CD4-positive, CD25-positive, alpha-beta regulatory T cell (primary cell): ENCODE measurements at places on chromosomes 6 and 20.
A peak's percentile ranks its signal among the peaks of the same experiment; 100 is the strongest.

DNA sequence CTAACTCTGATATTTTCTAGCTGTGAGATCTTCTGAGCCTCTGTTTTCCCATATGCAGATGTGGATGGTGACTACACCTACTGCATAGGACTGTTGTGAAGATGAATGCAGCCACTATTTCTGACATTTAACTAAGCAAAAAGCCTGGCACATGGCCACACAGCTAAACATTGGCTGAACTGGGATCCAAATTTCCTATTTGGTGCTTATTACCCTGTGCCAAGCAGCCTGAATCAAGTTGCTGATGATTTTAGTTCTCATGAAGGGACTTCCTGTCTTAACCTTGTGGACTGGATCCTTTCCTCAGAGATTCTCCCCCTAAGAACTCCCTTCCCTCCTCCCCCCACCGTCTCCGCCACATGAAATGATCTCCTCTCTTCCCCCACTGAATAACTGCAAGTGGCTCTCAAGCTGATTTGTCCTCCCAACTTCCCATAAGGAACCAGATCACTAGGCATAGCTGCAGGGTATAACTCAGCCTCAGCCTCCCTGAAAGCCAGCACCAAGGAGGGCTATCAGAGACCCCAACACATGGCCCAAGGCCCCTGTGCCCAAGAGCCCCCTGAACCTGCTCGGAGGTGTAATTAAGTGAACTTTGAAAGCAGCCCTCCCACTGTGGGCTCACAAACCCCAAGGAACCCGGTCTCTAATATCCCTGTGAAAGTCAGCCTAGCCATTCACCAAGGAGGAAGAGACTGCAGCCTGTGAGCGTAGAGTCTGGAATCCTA lies 55.7 kb downstream of the MAFB start:
- no peak for DNase-seq
- no peak overlapping the region for H3K27ac ChIP-seq
- H3K4me1 ChIP-seq = no peaks in the 10 kb centered on the region
- no peak overlapping the region for H3K4me3 ChIP-seq
- H3K27me3 ChIP-seq = no peaks in the 10 kb centered on the region
- H3K36me3 ChIP-seq = no peaks in the 10 kb centered on the region

DNA sequence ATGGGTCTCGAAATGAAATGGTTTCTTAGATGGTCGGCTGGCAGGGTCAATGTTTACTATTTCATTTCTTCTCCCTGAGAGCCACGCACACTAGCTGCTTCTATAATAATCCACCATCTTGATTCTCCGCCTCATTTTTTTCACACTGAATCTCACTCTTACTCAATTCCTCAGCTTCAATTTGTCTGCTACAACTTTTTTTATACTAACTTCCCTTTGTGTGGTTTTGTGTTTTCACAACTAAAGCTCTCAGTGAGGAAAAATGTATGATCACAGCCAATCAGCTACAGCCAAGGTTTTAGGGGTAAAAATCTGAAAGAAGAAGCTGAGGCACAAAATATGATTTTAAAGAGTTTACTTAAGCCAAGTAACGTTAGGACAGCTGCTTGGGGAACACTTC lies 1309.4 kb downstream of the EPHA7 start:
- H3K4me1 ChIP-seq = no peaks in the 10 kb centered on the region
- H3K4me3 ChIP-seq = no peak overlapping the region
- DNase-seq = no peak

DNA sequence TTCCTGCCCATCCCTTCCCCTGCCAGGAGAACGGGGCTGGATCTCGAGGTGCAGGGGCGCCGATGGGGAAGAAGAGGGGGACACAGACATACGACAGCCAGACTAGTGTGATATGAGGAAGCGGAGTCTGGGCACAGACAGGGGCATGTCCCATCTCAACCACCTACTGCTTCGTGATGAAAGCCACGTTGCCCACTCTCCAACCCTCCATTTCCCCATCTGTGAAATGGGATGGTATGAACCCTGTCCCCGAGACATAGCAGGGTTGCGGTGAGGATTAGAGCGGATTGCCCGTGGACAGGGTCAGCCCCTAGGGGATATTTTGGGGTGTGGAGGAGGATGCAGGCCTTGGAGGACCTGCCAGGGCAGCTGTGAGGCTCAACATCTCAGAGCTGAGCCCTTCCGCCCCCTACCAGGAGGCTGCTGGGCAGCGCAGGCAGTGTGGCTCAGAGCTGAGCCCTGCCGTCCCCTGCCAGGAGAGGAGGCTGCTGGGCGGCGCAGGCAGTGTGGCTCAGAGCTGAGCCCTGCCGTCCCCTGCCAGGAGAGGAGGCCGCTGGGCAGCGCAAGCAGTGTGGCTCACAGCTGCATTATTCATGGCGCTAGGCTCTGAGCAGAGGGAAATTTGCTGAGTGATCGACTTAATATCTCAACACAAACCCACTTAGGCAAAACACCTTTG lies 71.7 kb downstream of the GRM4 start:
- H3K4me3 ChIP-seq = no peak overlapping the region
- no peaks in the 10 kb centered on the region for H3K4me1 ChIP-seq
- no peaks in the 10 kb centered on the region for H3K36me3 ChIP-seq
- H3K27ac ChIP-seq = no peak overlapping the region
- DNase-seq = no peak

DNA sequence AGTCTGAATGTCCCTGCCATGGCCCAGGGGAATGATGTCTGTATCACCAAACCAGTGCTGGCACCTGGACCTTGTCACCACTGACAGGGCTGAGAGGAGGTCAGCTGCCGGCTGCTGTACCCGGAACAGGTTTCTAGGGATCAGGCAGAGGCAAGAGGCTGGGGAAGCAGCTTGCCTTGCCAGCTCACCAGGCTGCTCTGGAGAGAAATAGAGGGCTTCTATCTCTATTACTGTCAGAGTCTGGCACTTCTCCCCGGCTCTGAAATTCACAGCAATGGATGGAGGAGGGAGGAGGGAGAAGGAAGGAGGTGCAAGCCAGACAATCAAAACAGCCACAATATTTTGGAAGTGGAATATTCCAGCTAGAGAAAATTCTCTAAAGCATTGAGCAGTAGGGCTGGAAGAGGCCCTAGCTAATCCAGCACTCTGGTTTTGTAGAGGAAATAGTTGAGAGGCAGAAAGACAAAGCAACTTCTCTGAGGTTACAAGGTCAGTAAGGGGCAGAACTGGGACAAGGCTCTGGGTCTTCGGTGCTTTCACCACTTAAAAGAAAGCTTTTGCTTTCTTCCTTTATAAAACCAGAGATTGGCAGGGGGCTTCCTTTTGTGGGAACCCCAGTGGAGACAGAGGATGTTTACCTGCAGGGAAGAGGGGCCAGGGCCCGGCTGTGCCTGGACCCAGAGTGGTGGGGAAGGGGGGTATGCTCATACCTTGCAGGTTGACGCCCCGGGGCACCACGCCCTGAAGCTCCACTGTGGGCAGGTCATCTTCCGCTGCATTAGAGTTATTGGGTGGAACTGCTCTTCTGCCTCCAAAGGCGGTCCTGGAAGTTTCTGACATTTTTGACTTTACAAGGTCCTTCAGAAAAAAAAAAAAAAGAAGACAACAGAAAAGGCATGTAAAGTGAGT lies 2.4 kb downstream of the F13A1 start:
- no peak overlapping the region for H3K4me3 ChIP-seq
- H3K27me3 ChIP-seq = peaks cover 14% of the 10 kb centered on the region
- no peak overlapping the region for H3K27ac ChIP-seq
- no peak for DNase-seq
- no peaks in the 10 kb centered on the region for H3K4me1 ChIP-seq
- no peaks in the 10 kb centered on the region for H3K36me3 ChIP-seq

GRCh38 chr6:30725713-30726505 lies 5.8 kb downstream of the TUBB start:
- peaks cover 38% of the 10 kb centered on the region for H3K4me1 ChIP-seq

- H3K4me1 ChIP-seq = peaks cover 59% of the 10 kb centered on the region
- no peak for DNase-seq
- H3K4me3 ChIP-seq = peak overlapping the region; percentile 75
- peaks cover 7% of the 10 kb centered on the region for H3K36me3 ChIP-seq
- H3K27ac ChIP-seq = peak overlapping the region; percentile 74
These were observed 950 bp downstream of the PEDS1 start for GRCh38 chr20:50152394-50153152.

GRCh38 chr6:63897459-63897858 lies 261.9 kb downstream of the PHF3 start:
- H3K27me3 ChIP-seq = no peaks in the 10 kb centered on the region
- H3K36me3 ChIP-seq = no peaks in the 10 kb centered on the region
- no peaks in the 10 kb centered on the region for H3K4me1 ChIP-seq
- H3K4me3 ChIP-seq = no peak overlapping the region

DNA sequence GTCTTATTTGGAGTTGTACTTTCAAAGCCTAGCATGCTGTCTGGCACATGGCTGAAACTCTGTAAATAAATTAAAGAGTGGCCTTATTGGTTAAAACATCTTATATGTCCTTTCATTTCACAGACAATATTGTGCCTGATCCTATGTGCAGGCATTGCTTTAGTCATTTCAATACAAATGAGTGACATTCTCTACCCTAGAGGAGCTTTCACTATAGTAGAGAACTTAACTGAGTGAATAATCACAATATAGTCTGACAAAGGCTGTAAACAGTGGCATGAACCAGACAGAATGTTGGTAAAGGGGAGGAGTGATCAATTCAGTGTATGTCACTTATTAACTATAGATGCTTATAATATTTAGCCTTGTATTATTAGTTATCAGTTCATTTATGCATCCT lies 481.8 kb downstream of the TFAP2B start:
- no peak overlapping the region for H3K4me3 ChIP-seq
- H3K36me3 ChIP-seq = no peaks in the 10 kb centered on the region
- no peaks in the 10 kb centered on the region for H3K4me1 ChIP-seq
- no peaks in the 10 kb centered on the region for H3K27me3 ChIP-seq

- no peak overlapping the region for H3K27ac ChIP-seq
- H3K4me1 ChIP-seq = peaks cover 3% of the 10 kb centered on the region
- H3K27me3 ChIP-seq = no peaks in the 10 kb centered on the region
- H3K36me3 ChIP-seq = no peaks in the 10 kb centered on the region
- no peak overlapping the region for H3K4me3 ChIP-seq
These were observed 31.6 kb upstream of the NEDD9 start for GRCh38 chr6:11264100-11264499.

GRCh38 chr6:165543781-165544180 lies 119.3 kb downstream of the PDE10A start:
- no peaks in the 10 kb centered on the region for H3K4me1 ChIP-seq
- H3K4me3 ChIP-seq = no peak overlapping the region
- no peaks in the 10 kb centered on the region for H3K27me3 ChIP-seq
- no peaks in the 10 kb centered on the region for H3K36me3 ChIP-seq
- no peak overlapping the region for H3K27ac ChIP-seq

DNA sequence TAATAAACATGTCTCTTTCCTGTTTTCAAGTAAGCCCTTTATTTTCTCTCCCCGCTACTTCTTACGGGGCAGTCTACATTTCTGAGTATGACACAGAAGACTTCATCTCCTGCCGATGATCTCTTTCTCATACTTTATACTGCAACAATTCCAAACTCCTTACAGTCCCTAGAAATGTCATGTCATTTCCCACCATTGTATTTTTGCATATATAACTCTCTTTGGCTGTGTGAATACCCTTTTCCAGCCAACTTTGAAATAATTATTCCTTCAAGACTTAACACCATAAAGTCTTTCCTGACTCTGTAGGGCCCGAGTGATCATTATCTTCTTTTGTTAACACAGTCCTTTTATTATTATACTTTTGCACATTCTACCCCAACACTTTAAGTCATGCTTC lies 72.1 kb downstream of the SHPRH start:
- no peaks in the 10 kb centered on the region for H3K4me1 ChIP-seq
- H3K4me3 ChIP-seq = no peak overlapping the region
- H3K36me3 ChIP-seq = peaks cover 29% of the 10 kb centered on the region
- H3K27ac ChIP-seq = no peak overlapping the region
- no peak for DNase-seq

DNA sequence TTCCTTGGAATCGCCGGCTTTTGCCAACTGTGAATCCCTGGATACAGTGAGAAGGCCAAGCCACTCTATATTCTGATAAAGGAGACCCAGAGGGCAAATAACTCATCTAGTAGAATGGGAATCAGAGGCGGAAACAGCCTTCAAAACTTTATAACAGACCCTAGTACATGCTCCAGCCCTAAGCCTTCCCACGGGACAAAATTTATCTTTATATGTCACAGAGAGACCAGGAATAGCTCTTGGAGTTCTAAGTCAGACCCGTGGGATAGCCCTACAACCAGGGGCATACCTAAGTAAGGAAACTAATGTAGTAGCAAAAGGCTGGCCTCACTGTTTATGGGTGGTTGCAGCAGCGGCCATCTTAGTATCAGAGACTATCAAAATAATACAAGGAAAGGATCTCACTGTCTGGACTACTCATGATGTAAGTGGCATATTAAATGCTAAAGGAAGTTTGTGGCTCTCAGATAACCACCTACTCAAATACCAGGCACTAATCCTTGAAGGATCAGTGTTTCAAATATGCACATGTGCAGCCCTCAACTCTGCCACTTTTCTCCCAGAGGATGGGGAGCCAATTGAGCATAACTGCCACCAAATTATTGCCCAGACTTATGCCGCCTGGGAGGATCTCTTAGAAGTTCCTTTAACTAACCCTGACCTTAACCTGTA lies 29.5 kb downstream of the CEP85L start:
- H3K4me1 ChIP-seq = peaks cover 7% of the 10 kb centered on the region
- H3K27ac ChIP-seq = no peak overlapping the region
- H3K27me3 ChIP-seq = no peaks in the 10 kb centered on the region
- no peak for DNase-seq
- H3K4me3 ChIP-seq = no peak overlapping the region
- peaks cover 21% of the 10 kb centered on the region for H3K36me3 ChIP-seq

DNA sequence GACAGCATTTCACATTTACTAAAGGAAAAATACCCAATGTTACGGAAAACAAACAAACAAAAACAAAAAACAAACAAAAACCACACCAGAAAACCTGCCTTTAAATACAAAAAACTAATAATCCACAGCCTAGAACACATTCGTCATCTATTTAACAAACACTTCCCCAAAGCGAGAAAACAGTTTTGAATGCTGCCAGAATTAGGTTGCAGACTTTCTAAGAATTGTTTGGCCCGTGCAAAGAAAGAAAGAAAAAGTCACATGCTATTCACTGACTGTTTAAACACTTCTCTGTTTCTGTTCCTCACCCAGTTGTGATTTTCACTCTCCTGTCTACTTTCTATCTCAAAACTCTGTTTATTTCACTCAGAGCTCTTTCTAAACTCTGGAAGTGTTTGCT lies 52.5 kb downstream of the BCAS1 start:
- no peaks in the 10 kb centered on the region for H3K27me3 ChIP-seq
- no peaks in the 10 kb centered on the region for H3K36me3 ChIP-seq
- H3K4me3 ChIP-seq = no peak overlapping the region
- DNase-seq = no peak

DNA sequence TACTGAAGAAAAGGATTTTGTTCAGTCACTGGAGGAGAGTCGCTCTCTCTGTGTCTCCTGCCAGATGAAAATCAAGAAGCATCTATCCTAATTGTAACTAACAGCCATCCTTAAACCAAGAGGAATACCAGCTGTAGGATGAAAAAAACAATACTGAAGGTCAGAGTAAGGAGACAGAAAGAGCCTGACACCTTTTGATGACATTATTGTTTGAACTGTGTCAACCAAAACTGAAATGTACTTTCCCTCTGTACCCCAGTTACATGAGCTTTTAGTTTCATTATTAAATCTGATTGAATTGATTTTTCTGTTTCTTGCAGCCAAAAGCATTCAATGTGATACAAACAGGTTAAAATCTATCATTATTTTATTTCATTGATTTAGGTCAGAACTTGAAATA lies 17.2 kb upstream of the BTBD9 start:
- no peaks in the 10 kb centered on the region for H3K36me3 ChIP-seq
- no peaks in the 10 kb centered on the region for H3K27me3 ChIP-seq
- no peaks in the 10 kb centered on the region for H3K4me1 ChIP-seq
- H3K4me3 ChIP-seq = no peak overlapping the region

GRCh38 chr6:168873278-168874190 lies 380.1 kb downstream of the THBS2 start:
- no peak overlapping the region for H3K4me3 ChIP-seq
- no peaks in the 10 kb centered on the region for H3K27me3 ChIP-seq
- H3K27ac ChIP-seq = no peak overlapping the region
- no peaks in the 10 kb centered on the region for H3K4me1 ChIP-seq
- no peak for DNase-seq
